ENCODE measurements at places on chromosomes 12 and 14. TPM values are rescaled to one million over a fixed set of nuclear protein-coding genes. Genes with fewer than 3 reads are reported as not detected.

Gene GNB3
- 3.7 TPM for polyA plus RNA-seq

Gene GNS
- 165 TPM for polyA plus RNA-seq

Gene KRT6C
- polyA plus RNA-seq, result not detected

Gene RECQL
- polyA plus RNA-seq, result 54.8 TPM

Gene ENO2
- polyA plus RNA-seq, result 43.0 TPM

Gene MUCL1
- polyA plus RNA-seq, result not detected

Gene GLIPR1L1
- polyA plus RNA-seq, result not detected

Gene OR11H7
- polyA plus RNA-seq, result not detected

Gene KCNC2
- not detected for polyA plus RNA-seq

Gene IAPP
- polyA plus RNA-seq, result not detected

Gene CELA1
- not detected for polyA plus RNA-seq

Gene STYK1
- polyA plus RNA-seq, result 0.41 TPM

Gene FRS2
- 37.1 TPM for polyA plus RNA-seq

Gene CLEC1B
- polyA plus RNA-seq, result not detected

Gene MYH7
- polyA plus RNA-seq, result not detected

Gene TDP1
- polyA plus RNA-seq, result 22.8 TPM

Gene SYT1
- polyA plus RNA-seq, result 0.90 TPM

Gene CATSPERB
- polyA plus RNA-seq, result not detected

Gene SPATA7
- 8.4 TPM for polyA plus RNA-seq

Gene BCL11B
- not detected for polyA plus RNA-seq

Gene C12orf56
- polyA plus RNA-seq, result 1.1 TPM

Gene KRT8
- 2.5 TPM for polyA plus RNA-seq

Gene RIPK3
- 0.34 TPM for polyA plus RNA-seq

Gene DHRS2
- polyA plus RNA-seq, result 0.08 TPM

Gene KRT72
- not detected for polyA plus RNA-seq

Gene ANO2
- polyA plus RNA-seq, result 0.15 TPM

Gene DAO
- not detected for polyA plus RNA-seq

Gene ASPG
- polyA plus RNA-seq, result not detected

Gene LRRC10
- polyA plus RNA-seq, result not detected

Gene OR4L1
- not detected for polyA plus RNA-seq

Gene FGD4
- polyA plus RNA-seq, result 3.6 TPM

Gene CD4
- 50.8 TPM for polyA plus RNA-seq

Gene KRT6B
- 0.07 TPM for polyA plus RNA-seq

Gene MANSC4
- not detected for polyA plus RNA-seq

Gene AQP6
- polyA plus RNA-seq, result not detected
